CD4-positive, alpha-beta T cell treated with Interleukin-15 for 1 hour (primary cell): ENCODE measurements at places on chromosomes 13 and 19.

- no peak for DNase-seq
These were observed 23.5 kb upstream of the USP12 start for GRCh38 chr13:27194895-27195764.

GRCh38 chr13:33624740-33625139 lies 193.2 kb upstream of the RFC3 start:
- DNase-seq, result no peak

DNA sequence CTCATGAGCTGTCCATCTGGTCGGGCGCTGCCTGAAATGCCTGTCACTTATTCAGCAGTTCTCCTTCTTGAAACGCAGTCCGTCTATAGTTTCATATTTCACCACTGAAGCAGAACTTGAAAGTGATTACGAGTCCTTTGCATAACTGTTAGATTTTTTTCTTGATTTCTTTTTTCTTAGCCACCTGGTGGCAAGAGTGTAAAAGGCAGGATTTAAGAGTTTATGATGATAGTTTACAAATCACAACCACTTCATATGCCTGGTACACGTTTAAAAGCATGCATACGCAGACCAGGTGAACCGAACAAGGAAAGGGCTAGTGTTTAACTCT lies 45.8 kb downstream of the GGACT start:
- no peak for DNase-seq

DNA sequence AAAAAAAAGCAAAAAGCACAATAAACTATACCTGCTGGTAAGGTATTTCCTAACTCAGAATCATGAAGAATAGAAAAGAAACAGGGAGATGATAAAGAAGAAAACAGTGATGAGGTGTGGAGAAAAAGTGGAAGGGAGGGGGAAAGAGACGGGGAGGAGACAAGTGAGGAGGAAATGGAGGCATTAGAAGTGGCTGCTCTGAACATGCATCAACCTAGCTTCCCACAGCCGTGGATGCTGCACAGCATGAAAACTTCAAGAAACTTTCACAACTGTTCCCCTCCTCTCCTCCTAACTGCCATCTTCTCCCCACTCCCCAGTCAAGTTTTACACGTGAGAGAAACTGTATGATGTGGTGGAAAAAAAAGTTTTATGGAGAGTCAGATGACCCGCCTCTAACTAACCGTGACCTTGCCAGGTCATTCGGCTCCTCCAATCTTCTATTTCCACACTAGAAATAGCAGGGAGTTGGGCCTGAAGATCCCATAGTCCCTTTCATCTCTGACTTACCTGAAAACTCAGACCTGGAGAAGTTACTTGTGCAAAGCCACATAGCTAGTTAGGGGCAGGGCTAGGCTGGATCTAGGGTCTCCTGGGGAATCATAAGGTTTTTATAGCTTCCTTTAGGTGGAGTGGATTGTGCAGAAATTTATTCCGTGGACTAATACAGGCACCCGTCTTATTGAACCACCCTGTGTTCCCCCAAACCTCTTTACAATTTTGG lies 461.9 kb downstream of the KLF5 start:
- no peak for DNase-seq

GRCh38 chr13:98221234-98221633 lies 44.2 kb upstream of the RNF113B start:
- DNase-seq, result no peak

GRCh38 chr13:29901710-29902631 lies 51.6 kb upstream of the UBL3 start:
- DNase-seq, result peak; percentile 33

- DNase-seq, result peak; percentile 78
These were observed 3.1 kb upstream of the CTXN1 start for GRCh38 chr19:7928741-7929701.

GRCh38 chr19:10290876-10291553 lies 1.3 kb downstream of the ICAM5 start:
- DNase-seq, result peak; percentile 64

DNA sequence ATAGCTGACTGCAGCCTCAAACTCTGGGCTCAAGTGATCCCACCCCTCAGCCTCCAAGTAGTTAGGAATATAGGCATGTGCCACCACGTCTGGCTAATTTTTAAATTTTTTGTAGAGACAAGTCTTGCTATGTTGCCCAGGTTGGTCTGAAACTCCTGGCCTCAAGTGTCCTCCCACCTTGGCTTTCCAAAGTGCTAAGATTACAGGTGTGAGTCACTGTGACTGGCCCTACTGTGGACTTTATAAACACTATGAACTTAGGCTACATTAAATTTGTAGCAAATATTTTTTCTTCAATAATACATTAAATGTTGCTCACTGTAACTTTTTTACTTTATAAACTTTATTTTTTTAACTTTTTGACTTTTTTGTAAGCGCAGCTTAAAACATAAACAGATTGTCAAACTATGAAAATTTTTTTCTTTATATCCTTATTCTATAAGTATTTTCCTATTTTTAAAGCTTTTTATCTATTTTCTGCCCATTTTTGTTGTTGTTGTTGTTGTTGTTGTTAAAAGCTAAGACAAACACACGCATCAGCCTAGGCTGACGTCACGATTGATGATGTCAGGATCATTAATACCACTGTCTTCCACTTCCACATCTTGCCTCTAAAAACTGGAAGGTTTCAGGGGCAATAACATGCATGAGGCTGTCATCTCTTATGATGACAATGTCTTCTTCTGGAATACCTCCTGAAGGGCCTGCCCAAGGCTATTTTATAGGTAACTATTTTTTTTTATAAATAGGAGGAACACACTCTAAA lies 204.2 kb downstream of the KLF5 start:
- DNase-seq, result no peak

- no peak for DNase-seq
These were observed 4.3 kb upstream of the DACH1 start for GRCh38 chr13:71871176-71871754.

DNA sequence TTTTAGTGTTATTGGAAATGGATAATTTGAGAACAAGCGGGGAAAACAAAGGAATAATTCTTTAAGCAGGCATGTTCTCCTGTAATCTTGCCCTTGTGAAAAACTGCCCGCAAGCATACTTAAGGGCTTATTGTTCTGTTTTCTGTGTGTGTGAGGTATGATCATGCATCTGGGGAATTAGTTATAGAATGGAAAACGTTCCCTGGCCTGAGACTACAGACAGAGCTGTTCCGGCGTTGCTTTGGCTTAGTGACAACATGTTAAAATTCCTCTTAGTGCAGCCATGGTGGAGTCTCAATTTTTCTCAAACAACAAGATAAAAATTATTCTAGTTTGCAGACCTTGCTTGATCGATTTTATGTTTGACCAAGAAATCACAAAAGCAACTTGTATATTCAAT lies 560.2 kb upstream of the SPRY2 start:
- no peak for DNase-seq
